ENCODE measurements at places on chromosomes 12 and 14.

GRCh38 chr14:95559203-95559602 is 24.4 kb downstream of the GLRX5 start:
- no peak for DNase-seq

GRCh38 chr14:102471921-102472790 is 37.4 kb downstream of the ANKRD9 start:
- DNase-seq = no peak

GRCh38 chr12:39375206-39375808 is 67.6 kb downstream of the KIF21A start:
- DNase-seq = no peak

DNA sequence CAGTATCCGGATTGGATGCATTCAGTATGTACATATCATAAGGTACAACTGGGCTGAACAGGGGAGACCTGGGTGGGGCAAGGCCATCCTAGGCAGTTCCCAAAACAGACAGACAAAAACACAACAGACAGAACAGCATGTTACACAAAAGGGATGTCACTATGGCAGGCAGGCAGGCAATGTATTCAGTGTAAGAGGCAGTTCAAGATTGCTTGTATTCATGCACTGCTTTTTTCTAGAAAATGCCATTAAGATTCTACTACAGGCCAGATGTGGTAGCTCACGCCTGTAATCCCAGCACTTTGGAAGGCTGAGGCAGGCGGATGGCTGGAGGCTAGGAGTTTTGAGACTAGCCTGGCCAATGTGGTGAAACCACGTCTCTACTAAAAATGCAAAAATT is 3.5 kb downstream of the TBPL2 start:
- no peak for DNase-seq

- no peak for DNase-seq
Observed at GRCh38 chr12:124007826-124008570, 35.0 kb downstream of the ZNF664 start.

DNA sequence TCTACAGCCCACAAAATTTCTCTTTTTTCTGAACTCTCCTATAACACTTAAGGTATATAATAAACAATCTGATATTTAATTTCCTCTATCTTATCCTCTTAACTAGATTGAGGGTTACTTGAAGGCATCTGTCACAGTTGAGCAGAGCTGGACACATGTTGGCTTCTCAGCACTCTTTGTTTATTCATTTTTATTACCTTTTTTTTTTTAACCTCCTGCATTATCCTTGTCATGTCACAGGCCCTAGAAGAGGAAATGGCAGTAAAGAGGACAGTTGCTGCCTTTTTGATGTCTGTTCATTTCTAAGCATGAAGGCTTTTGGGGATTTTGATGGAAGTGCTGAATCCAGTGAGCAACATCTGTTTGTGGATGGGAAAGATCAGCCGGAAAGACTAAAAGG is 32.5 kb upstream of the EVL start:
- no peak for DNase-seq

GRCh38 chr12:22340143-22340542 is 5.6 kb upstream of the ST8SIA1 start:
- no peak for DNase-seq

DNA sequence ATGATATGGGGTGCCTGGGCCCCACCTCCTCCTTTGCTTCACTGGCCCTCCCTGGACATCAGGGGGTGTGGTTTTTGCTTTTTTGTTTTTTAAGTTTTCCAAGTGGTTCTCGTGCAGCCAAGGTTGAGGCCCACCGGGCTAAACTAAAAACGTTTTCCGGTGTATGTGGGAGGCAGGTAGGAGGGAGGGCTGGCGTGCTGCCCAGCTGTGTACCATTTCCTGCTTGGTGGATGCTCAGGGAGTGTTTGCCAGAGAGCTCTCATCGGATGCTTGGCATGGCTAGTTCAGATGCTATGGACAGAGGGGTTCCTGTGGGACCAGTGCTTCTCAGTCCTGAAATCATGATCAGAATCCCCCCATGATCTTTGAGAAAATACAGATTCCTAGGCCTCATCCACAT is 246.4 kb downstream of the CACNA1C start:
- DNase-seq = no peak

- DNase-seq = no peak
Observed at GRCh38 chr14:54567224-54567638, 303 bp downstream of the SAMD4A start.

DNA sequence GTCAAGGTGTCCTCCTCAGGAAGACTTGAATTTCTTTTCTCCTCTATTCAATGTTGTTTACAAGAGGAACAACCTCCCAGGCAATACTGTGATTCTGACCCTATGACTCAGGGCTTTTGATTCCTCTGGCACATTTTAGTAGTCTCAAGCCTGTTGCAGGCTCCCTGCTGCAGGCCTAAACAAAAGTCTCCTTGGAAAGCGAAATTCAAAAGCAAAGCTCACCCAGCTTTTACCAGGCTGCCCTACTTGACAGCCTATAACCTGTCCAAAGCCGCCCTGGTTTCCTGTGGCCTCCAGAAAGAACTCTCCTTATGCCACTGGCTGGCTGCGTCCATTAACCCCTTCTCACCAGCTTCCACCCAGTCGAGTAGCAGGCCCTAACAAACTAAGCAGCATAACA is 11.6 kb downstream of the FGD6 start:
- no peak for DNase-seq

DNA sequence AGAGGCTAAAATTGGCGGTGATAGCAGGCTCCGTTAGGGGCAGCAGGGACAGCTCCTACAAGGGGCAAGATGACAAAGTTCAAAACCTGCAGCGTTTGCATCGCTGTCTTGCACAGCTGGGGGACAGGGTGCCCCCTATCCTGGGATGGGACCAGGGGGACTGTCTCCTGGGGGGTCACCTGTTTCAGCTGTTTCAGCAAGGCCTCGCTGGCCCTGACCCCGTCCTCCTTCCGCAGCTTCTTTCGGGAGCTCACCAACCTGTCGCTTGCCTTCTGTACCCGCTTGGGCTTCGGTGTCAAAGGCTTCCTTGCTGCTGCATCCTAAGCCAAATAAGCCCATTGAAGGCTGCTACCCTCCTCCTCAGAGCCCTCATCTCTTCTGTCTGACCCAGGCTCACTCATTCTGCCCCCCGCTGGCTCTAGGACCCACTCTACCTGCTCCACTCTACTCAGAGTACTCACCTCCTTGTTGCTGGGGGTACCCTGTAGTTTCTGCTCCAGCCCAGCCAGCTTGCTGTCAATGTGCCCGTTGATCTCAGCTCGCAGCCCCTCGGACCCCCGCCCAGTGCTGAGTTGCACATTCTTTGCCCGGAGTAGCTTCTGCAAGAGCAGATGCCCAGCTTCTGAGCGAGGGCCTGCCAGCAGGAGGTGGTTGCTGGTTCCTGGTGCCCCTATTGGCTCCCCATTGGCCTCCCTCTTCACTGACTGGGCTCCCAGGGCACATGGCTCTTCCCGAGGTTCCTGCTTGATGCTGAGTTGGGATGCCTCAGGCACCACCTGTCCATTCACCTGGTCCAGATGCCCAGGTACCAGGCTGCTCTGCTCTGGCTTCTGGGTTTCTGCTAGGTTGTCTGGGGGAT is 12.4 kb upstream of the PRKAG1 start:
- no peak for DNase-seq

GRCh38 chr12:12022306-12022936 is 48.3 kb upstream of the BCL2L14 start:
- no peak for DNase-seq
